ENCODE measurements at places on chromosomes 6 and 20. TPM values are rescaled to one million over a fixed set of nuclear protein-coding genes. Genes with fewer than 3 reads are reported as not detected.

- DNase-seq = no peak
Measured at GRCh38 chr6:166045860-166046200, 121.8 kb downstream of the TBXT start.

- peak; percentile 92 for DNase-seq
Measured at GRCh38 chr20:53032478-53032932, 60.3 kb downstream of the TSHZ2 start.

DNA sequence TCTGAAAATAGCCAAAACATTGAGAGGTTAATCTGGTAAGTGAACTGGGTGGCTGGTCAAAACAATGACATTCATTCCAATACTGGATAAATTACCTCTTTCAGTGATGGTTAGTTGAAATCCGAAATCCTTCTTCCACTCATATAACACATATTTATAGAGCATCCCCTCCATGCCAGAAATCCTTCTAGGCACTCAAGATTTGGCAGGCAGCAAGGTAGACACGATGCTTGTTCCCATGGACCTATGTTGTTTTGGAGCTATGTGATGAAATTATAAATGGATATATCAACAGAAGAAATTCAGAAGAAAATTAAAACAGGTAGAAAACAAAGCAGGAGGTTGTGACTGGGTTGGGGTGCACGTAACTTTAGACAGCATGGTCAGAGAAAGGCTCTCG is 26.3 kb upstream of the SNRPB2 start:
- no peak for DNase-seq

GRCh38 chr6:25542984-25543910 is 108.8 kb upstream of the SCGN start:
- no peak for DNase-seq

The GID8 gene
- total RNA-seq = 37.0 TPM

The TGM3 gene
- total RNA-seq = not detected
